Calu3 (cell line): ENCODE measurements at places on chromosomes 7 and 10. TPM values are rescaled to one million over a fixed set of nuclear protein-coding genes. Genes with fewer than 3 reads are reported as not detected.
A peak's percentile ranks its signal among the peaks of the same experiment; 100 is the strongest.

DNA sequence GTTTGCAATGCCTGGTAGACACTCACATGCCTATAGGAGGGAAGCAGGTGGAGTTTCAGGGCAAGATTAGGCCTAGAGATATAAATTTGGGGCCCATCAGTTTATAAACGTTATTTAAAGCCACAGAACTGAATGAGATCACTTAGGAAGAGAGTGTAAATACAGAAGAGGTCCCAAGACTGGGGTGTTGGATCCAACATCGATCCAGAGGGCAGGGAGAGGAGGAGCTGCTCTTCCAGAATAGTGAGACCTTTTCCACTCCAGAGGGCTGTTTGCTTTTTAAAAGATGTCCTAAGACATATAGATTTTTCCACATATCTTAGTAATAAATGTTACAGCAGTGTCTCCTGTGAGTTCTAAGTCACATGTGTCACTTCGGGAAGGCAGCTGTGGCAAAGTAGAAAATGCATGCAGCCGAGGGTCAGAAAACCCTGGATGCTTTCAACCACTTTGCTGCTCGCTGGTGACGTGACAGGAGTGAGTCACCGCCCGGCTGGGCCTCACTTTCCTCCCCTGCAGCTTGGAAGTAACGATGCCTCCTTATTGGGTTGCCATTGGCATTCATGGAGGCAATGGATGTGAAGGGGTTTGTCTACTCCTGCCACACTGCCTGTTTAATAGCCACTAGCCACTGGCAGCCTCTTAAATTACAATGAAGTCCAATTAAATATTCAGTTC, 95.4 kb downstream of the TRIL start:
- H3K27me3 ChIP-seq = no peaks in the 10 kb centered on the region
- no peak overlapping the region for H3K4me3 ChIP-seq
- H3K36me3 ChIP-seq = no peaks in the 10 kb centered on the region
- H3K4me1 ChIP-seq = peaks cover 17% of the 10 kb centered on the region
- no peak for DNase-seq

- peaks cover 64% of the 10 kb centered on the region for H3K36me3 ChIP-seq
- no peak overlapping the region for H3K4me3 ChIP-seq
- peaks cover 51% of the 10 kb centered on the region for H3K4me1 ChIP-seq
- no peak for DNase-seq
- H3K27me3 ChIP-seq = no peaks in the 10 kb centered on the region
Observed at GRCh38 chr7:44050121-44050914, 5.8 kb downstream of the DBNL start.

- no peak overlapping the region for H3K4me3 ChIP-seq
- H3K27ac ChIP-seq = no peak overlapping the region
- no peaks in the 10 kb centered on the region for H3K27me3 ChIP-seq
- peaks cover 13% of the 10 kb centered on the region for H3K4me1 ChIP-seq
- DNase-seq = no peak
Observed at GRCh38 chr10:3750854-3751253, 34.2 kb downstream of the KLF6 start.

The PLCE1 gene
- 1.8 and 3.2 TPM in 2 replicates for total RNA-seq

- H3K27ac ChIP-seq = no peak within 1 kb of the TSS
- H3K36me3 ChIP-seq = peaks cover 21% of the 10 kb centered on the region
- DNase-seq = no peak
- H3K4me1 ChIP-seq = peaks cover 7% of the 10 kb centered on the region
- peaks cover 58% of the 10 kb centered on the region for H3K27me3 ChIP-seq
Observed at GRCh38 chr7:27185013-27185853, at the start of gene HOXA11. Gene HOXA11, minus strand, starts transcription at chr7:27185232. Its CDS starts 88 bp downstream, at chr7:27185144.

GRCh38 chr10:132537684-132538001, at the start of gene INPP5A:
Gene INPP5A, plus strand, starts transcription at chr10:132537787. Its CDS starts 310 bp downstream, at chr10:132538097.
- H3K27ac ChIP-seq = peak within 1 kb of the TSS; percentile 67
- H3K4me1 ChIP-seq = peaks cover 33% of the 10 kb centered on the region
- peaks cover 37% of the 10 kb centered on the region for H3K36me3 ChIP-seq

DNA sequence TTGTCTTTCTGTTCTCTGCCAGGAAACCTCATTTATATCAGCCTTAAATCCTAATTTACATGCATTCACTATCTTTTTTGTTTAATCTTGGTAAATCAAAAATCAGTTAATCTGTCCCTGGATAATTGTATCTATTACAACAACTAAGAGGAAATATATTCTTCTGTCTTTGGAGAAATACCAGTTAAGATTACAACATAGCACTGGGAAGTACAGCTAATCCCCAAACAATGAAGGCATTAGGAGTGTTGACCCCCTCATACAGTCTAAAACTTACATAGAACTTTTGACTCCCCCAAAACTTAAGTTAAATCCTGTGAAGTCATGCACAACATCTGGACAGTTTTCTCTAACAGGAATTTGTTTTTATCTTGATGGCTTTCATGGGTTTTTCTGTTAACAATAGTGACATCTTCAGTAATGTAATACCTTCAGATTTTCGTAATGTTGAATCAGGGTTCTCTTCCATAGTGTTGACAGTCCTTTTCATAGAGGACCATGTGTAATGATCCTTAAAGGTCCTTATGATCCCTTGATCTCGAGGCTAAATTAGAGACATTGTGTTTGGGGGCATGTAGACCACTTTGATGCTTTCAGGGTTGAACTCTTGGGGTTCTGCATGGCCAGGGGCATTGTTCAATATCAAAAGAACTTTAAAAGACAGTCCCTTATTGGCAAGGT, 24.1 kb upstream of the ABCC2 start:
- H3K4me3 ChIP-seq = no peak overlapping the region
- H3K36me3 ChIP-seq = no peaks in the 10 kb centered on the region
- H3K4me1 ChIP-seq = no peaks in the 10 kb centered on the region
- H3K27me3 ChIP-seq = no peaks in the 10 kb centered on the region
